Femur (tissue), 1 donor: ENCODE measurements at places on chromosomes 2 and 18.

- no peak for DNase-seq
Observed at GRCh38 chr2:225694664-225695063, 295.2 kb downstream of the NYAP2 start.

DNA sequence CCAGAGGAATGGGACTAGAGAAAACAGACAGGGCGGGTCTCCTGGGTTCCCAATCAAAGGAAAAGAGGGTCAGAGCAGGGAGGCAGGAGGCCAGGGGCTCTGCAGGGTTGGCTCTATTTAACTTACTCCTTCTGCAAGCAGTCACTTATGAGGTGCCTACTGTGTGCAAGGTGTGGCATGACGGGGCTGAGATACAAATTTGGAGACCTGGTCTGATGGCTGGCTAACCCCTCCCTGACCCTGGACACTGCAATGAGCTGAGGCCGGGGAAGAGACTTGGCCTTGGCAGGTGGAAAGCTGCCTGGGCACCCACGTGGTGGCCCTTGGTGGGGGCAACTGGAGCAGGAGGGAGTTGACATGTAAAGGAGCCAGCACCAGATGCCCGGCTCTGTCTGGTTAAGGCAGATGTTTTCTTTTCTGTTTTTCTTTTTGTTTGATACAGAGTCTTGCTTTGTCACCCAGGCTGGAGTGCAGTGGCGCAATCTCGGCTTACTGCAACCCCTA lies 148.5 kb upstream of the GATA6 start:
- no peak for DNase-seq

GRCh38 chr2:24317491-24317920 lies 42.8 kb downstream of the ITSN2 start:
- DNase-seq = no peak

- peak; percentile 68 for DNase-seq
Observed at GRCh38 chr2:178194600-178195389, 483 bp downstream of the OSBPL6 start.

DNA sequence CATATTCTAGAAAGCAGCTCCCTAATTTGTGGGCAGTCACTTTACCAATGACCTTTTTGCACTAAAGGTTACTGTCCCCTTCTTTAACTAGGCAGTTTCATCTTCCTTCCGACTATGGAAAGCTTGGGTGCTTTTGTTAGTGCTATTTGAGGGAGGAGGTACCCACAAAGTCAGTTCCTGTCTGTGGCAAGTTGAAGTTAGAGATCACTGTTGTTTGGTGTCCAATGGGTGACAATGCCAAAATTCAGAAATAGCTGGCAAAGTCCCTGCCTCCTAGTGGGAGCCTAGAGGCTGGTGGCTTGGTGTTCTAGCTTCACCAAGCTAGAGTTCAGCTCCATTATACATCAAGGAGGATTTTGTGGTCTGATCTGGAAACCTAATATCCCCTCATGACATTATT lies 87.1 kb upstream of the PNPT1 start:
- no peak for DNase-seq

DNA sequence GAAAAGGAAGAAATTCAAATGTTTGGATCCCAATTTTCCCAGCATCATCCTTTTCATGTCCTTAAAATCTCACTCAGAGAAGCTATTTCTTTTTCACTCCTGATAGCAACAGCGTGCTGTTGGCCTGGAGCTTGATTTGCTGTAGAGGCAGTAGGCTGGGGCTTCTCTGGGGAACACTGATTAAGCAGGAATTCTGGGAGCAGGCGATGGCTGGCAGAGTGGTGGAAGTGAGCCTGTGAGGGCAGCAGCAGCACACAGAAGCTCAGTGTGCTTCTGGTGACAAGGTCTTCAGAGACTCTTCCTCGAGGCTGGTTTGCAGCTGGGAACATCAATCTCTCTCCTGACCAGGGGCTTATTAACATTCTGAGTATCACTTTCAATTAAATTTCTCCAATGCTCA lies 284.6 kb downstream of the DPP10 start:
- no peak for DNase-seq

DNA sequence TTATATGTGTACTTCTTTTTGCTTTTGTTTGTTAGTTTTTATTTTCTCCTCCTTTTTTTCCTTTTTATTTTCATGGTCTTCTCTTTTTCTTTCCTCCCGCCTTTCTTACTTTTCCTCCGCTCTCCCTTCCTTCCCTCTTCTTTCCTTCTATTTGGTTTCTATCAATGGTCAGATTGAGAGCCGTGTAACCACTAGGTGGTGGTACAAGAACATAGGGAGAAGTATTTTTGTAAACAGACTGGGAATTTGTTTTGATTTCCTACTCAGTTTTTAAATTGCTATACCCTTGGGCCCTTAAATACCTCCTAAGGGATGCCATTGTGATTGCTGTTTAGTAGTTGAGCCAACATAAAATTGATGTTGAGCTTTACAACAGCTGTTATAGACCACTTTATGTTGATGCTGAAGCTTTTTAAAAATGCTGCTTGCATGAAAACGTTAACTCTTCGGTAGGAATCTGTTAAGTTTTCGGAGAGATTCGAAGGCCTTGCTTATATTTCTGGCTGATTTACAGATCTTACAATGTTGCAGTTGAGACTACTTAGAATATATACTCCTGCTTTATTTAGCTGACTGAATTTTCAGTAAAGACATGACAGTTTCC lies 124.2 kb downstream of the UBE2E3 start:
- DNase-seq = no peak

GRCh38 chr2:3430172-3430571 lies 50.7 kb downstream of the TRAPPC12 start:
- DNase-seq = no peak

GRCh38 chr2:220753486-220753885 lies 818.6 kb downstream of the EPHA4 start:
- DNase-seq = no peak

DNA sequence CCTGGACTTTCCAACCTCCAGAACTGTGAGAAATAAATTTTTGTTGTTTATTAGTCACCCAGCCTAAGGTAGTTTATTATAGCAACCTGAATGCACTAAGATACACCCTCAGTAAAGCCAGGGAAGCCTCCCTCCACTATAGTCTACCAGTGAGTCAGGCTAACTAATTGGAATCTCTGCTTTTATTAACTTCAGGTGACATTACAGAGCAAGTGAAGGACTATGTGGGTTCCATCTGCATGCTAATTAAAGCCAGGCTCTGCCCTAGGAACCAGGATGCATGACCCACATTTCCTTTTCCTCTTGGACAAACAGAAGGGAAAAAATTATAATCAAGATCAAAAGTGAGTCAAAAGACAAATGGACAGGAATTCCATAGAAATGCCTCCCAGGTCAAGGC lies 56.1 kb downstream of the ZC3H8 start:
- DNase-seq = no peak

GRCh38 chr2:150144546-150145298 lies 342.7 kb downstream of the RND3 start:
- no peak for DNase-seq

DNA sequence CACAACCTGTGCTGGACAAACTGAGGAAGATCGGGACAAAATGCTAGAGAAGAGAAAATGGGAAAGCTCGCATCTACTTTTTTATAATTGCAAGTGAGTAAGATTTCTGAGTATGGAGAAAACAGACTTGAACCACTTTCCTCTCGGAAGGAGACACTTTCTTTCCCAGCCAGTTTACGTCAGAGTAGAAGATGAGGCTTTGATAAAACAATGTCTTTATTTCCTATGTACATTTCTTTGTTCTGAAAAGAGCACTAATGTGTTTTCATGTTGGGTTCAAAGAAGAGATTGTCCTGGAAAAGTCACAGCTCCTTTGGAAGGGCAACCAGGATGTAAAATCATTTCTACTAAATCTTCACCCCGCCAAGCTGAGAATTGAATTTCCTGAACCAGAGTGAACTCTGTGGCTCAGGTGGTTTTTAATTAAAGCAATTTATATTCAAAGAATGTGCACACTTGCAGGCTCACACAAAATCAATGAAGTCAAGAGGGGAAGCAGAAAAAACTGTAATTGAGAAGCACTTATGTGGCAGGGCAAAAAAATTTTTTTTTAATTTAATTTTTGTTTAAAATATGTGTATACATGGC lies 23.4 kb upstream of the ITGA6 start:
- no peak for DNase-seq

GRCh38 chr18:9417073-9417851 lies 58.1 kb upstream of the RALBP1 start:
- DNase-seq = peak; percentile 87

DNA sequence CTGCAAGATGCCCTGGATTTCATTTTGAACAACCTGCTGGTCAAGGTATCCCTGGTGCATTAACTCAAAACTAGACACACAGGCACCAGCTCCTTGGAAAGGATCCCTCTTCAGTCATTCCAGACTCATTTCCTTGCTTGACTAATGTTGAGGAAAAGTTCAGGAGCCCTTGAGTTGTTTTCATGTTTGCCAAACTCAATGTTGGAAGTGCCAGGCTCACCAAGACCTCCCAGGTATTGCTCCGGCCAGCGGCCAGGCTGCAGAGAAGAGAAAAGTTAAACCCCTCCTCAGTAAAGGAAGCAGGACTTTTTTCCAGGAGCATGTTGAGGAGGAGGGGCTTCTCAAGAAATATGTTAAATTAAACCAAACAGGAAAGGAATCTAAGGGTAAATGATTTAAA lies 42.7 kb downstream of the TGIF1 start:
- no peak for DNase-seq

- peak; percentile 7 for DNase-seq
Observed at GRCh38 chr2:72024451-72025175, 123.0 kb downstream of the CYP26B1 start.

- no peak for DNase-seq
Observed at GRCh38 chr18:25946540-25946939, 143.9 kb downstream of the SS18 start.

- DNase-seq = no peak
Observed at GRCh38 chr2:169741-170140, 94.1 kb downstream of the SH3YL1 start.

DNA sequence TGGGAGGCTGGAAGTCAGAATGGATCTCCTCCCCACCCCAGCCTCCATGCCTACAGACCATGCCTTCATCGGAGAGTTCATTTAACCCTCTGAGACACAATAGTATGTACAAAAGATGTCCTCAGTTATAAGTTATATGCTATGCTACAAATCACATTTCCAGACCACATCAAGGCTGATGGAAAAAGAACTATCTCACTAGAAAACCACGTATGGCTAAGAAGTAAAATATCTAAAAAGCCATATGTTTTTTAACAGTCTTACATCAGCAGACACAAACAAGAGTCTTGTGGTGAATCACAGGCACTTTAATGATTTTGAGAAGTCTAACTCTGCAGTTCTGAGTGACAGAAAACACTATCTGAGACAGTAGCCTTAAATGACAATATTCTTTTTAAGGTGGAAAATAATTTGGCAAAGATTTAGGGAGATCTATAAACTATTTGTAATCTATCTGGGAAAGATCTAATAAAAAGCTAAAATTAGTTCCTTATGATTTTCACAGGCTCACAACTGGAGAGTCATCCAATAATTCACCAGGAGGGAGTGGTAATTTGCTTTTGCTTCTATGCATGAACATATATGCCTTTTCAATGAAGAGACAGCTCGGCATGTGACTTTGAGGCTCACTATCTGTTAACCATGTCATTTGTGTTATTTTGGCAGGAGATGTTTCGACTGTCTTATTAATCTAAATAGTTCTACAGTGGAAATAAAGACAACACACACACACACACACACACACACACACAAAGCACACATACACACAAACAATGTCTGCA lies 197.5 kb downstream of the IRS1 start:
- DNase-seq = no peak

DNA sequence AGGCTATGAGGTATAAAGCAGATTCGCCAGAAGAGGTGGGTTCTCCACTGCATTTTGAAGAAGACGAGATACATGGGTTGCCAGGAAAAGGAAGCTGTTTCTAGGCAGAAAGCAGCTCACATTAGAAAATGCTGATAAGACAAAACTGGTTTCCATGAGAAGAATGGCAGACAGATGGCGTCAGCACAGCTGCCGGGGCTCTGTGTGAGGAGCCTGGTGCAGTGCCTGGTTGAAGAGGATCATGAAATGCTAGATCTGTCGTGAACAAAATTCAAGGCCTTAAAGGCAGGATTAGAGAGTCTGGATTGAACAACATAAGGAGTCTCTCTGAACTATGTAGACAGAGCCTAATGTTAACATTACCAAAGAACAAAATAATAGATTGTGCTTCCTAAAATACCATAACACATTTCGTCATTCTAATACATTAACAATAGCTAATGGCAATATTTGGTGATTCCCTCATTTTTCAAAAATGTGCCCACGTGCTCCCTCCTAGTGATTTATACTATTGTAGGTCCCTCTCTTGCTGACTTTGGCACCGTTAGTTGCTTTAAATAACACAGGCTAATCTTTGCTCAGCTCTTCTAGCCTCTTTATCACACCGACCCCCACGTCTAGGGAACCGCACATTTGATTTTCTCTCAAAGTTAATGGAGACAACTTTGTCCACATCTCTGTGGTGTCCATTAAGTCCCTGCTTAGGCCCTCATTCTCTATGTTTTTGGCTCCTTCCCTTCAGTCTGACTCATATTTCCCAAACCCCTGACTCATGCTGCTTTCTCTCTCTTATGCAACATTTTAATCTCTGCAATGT lies 38.2 kb downstream of the EFEMP1 start:
- DNase-seq = no peak

GRCh38 chr18:54109131-54109683 lies 115.3 kb downstream of the MBD2 start:
- no peak for DNase-seq

GRCh38 chr2:134919341-134920210 lies 954 bp downstream of the CCNT2 start:
- peak; percentile 52 for DNase-seq

DNA sequence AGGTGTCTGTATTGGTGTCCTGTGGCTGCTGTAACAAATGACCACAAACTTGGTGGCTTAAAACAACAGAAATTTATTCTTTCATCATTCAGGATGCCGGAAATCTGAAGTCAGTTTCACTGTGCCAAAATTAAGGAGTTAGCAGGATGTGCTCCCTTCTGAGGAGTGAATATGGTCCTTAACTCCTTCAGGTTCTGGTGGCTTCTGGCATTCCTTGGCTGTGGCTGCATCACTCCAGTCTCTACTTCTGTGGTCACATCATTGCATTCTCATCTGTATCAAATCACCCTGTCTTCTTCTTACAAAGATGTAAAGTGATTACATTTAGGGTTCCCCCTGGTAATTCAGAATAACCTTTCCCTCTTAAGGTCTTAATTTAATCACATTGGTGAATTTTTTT lies 12.6 kb downstream of the GPD2 start:
- DNase-seq = no peak

GRCh38 chr2:199847181-199847864 lies 3.7 kb downstream of the FTCDNL1 start:
- DNase-seq = no peak

- DNase-seq = no peak
Observed at GRCh38 chr2:123195957-123196356, 829.1 kb upstream of the CNTNAP5 start.

- DNase-seq = no peak
Observed at GRCh38 chr18:62345909-62346308, 20.8 kb downstream of the TNFRSF11A start.

DNA sequence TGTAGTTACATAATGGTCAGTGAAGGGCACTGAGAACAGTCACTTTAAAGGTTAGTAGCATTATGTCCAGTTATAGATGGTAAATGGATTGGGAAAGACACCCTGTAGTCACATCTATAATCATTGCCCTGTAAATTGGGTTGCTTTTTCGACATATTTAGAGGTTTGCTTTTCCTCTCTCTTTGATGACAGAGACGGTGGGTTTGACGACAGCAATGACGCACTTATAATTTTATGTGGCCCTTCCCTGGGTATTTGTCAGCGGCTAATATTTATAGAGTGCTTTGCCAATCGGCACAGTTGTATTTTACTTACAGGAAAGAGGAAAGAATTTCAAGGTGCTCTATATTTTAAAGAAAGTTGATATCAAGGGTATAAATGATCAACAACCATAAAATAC lies 2.8 kb downstream of the CPS1 start:
- no peak for DNase-seq
